ENCODE measurements at places on chromosomes 3 and 15.

DNA sequence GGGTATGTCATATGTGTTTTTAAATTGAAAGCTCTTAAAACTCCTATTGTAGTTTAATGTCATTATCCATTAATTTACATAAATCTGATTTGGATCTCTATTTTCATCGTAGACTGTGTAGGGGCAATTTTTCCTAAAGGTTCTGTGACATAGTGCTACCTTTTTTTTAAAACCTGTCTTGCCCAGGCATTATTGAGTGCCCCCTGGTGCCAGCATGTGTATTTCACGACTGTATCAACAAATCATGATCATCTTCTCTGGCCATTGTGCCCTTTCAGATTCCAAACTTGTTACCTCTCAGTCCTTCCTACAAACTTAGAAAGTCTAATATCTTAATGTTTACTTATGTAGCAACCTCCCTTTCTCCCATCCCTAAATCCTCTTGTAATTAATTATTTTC, 97.2 kb upstream of the FLNB start:
- peak; percentile 26 for DNase-seq

DNA sequence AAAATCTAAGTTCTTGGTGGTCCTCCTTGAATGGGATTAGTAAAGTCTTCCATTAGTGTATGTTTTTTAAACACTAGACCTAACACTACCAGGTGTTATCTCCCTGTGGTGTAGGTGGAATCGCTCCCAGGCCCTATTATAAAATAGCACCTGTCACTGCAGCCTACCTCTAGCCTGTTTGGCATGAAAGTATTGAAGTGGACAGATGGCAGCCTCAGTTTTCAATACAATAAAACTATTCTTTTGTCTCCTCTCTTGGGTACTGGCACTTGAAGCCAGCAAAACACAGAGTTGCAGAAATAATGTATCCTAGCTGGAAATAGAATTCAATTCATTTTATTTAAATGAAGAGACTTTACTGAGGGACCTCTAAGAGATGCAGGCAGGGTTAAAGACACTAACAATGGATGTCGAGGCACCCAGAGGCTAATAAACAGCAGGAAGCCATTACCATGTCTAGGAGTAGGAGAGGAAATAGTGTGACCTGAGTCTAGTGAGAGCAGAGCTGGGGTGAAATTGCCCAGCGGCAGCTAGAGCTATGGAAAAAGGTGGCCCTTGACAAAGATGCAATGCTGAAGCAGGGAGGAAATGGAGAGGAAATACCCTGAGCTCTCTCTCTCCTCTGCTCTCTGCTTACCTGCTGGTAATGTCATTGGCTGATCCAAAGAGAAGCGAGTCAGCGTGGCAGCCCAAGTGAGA, 49.1 kb upstream of the TMEM158 start:
- DNase-seq, result no peak

- DNase-seq, result no peak
Measured at GRCh38 chr15:76056931-76057330, 2.9 kb upstream of the TMEM266 start.

DNA sequence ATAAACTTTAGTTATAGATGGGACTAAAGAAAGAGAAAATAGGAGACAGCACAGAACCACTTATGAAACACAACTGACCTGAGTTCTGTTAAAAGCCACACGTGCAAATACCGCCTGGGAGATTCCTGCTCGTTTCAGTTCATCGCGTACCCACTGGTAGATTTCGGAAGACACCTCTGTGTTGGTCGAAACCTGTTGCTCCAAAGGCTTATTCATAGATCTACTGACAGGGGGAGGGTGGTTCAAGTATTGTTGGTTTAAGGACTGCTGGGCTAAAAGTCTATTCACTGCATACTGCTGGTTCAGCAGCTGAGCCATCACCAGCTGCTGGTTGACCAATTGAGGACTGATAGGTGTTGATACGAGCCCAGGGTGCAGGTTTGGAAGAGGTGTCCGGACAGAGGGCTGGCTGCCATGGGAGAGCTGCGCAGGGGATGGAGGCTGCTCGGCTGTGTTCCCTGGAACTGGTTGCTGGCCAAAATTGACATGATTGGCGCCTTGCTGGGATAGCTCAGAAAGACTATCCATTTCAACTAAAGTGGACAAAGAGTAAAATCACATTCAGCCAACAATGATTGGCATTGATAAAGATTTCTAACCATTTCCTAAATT, 30.6 kb downstream of the SATB1 start:
- no peak for DNase-seq

GRCh38 chr15:83398626-83399025, 48.5 kb upstream of the SH3GL3 start:
- peak; percentile 61 for DNase-seq

DNA sequence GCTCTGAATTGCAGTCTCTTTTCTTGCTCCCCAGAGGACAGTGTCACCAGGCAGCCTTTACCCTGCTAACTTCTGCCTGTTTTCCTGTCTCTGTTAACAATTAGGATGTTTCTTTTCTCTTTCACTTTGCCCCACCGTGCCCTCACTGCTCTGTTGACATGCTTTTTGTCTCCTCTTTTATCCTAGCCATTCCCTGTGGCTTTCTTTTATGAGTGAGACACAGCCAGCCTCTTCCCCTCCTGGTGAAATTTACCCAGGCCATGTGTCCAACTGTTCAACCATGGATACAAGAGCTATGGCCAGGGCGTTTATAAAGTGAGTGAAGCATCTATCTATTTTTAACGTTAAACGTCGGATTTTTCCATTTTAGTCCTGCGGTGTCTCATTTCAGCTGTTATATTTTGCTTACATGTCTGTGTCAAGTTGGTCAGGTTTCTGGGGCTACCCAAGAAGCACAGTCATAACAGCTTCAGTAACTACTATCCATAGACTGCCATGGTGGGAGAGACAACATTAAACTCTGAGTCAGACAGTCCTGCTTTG, 443.2 kb upstream of the AZI2 start:
- DNase-seq, result no peak

- no peak for DNase-seq
Measured at GRCh38 chr3:127019449-127019848, 36.5 kb downstream of the PLXNA1 start.

DNA sequence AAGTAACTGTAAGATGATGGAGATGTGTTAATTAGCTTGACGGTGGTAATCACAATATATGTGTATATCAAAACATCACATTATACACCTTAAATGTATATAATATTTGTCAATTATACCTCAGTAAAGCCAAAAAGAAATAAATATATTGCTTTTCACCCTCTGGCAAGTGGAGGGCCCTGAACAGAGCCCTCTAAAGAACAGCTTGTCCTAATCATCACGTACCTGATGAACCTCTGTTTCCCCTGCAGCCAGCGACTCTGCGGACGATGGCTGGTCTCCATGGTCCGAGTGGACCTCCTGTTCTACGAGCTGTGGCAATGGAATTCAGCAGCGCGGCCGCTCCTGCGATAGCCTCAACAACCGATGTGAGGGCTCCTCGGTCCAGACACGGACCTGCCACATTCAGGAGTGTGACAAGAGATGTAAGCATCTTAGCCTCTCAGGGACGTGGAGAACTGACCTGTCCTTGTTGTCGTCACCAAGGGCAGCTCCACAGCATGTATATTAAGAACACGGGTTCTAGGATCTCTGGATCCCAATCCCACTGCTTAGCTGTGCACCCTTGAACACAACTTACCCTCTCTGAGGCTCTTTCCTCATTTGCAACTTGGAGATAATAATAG, 6.3 kb downstream of the THBS1 start:
- no peak for DNase-seq

GRCh38 chr15:67013696-67014095, 51.7 kb upstream of the SMAD3 start:
- no peak for DNase-seq

GRCh38 chr3:13134879-13135206, 61.6 kb upstream of the IQSEC1 start:
- DNase-seq, result peak; percentile 4

Measured in WERI-Rb-1 (cell line).